Left colon (tissue), 2 donors: ENCODE measurements at places on chromosomes 2 and 18. TPM values are rescaled to one million over a fixed set of nuclear protein-coding genes. Genes with fewer than 3 reads are reported as not detected.
A peak's percentile ranks its signal among the peaks of the same experiment; 100 is the strongest.

Gene SMAD4
- 100 TPM for total RNA-seq

- DNase-seq, result no peak
These were observed 670.2 kb upstream of the ZEB2 start for GRCh38 chr2:145190031-145190703.

DNA sequence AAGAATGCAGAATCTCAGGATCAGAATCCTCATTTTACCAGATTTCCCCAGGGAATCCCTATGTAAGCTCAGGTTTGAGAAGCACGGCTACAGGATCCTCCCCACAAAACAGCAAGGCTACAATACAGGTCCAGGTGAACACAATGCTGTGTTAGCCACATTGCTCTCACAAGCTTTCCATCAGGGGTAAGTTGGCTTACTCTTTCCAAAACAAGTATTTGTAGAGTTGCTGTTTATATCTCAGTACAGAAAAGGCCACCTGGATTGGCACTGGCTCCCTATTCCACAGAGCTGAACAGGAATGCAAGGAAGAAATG lies 11.0 kb downstream of the SPRED2 start:
- no peak for DNase-seq

Gene TRABD2A
- 101 TPM for total RNA-seq

Gene ENOSF1
- 92.0 TPM for total RNA-seq

Gene MC4R
- not detected for total RNA-seq

Gene STARD6
- total RNA-seq, result not detected

GRCh38 chr2:58794103-58794502 lies 553.0 kb upstream of the FANCL start:
- no peak for DNase-seq

Gene CXCR1
- not detected for total RNA-seq

GRCh38 chr2:234446404-234447076 lies 50.3 kb downstream of the ARL4C start:
- DNase-seq, result peak; percentile 74

Gene CYS1
- total RNA-seq, result 1.6 TPM

GRCh38 chr2:121877366-121877765 lies 121.9 kb downstream of the TSN start:
- no peak for DNase-seq

DNA sequence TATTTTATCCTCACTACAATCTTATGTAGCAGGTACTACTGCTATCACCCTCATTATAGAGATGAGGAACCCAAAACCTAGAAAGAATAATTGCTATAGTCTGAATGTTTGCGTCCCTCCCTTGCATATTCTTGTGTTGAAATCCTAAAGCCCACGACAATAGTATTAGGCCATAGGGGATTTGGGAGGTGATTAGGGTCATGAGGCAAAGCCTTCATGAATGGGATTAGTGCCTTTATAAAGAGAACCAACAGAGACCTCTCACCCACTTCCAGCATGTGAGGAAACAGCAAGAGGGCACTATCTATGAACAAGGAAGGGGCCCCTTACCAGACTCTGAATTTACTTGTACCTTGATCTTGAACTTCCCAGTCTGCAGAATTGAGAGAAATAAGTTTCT lies 500.3 kb upstream of the FAM98A start:
- DNase-seq, result no peak

Gene EPHA4
- total RNA-seq, result 16.5 TPM

DNA sequence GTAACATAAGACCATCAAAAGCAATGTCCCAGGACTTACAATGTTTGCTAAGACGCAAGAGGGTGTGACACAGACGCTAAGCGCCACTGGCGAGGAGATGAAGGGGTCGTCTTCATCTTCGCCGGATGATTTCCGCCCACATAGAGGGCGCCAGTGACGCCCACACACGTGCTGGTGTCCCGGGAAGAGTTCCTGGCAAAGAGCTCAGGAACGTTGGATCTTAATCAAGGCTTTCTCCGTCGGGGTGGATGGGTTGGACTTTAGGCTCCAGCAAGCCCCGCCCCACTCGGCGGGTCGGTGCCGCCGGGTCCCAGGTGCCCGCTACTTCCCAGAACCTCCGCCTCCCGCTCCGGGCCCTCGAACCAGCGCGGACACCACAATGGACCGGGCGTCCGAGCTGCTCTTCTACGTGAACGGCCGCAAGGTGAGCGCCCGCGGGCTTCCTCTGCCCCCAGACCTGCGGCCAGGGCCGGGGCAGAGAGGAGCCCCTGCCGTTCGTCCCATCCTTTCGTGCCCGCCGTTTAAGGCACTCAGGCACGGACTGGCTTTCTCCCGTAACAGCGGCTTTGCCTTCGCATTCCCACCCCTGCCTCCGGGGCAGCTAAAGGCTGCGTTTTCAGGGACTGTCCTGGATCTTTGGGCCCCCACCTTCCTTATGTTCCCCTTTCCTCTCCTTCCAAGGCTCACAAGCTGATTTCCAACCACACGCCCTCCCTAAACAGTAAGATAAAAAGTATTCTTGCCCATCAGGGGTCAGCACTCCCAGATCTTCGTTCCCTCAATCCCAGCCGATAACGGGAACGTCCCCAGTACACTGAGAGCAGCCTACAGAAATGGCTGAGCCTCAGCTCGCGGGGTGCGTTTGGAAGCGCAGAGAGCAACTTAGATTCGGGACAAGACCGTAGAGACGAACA lies at the start of gene AOX1:
AOX1 (plus strand) TSS at position 285 of the 914 bp plus-strand sequence; CDS start at position 380, 95 bp downstream.
- DNase-seq, result peak; percentile 64

GRCh38 chr2:133346654-133347053 lies 221.6 kb downstream of the NCKAP5 start:
- DNase-seq, result no peak

Gene HOXD8
- total RNA-seq, result 9.8 TPM

- no peak for DNase-seq
These were observed 687.3 kb upstream of the FANCL start for GRCh38 chr2:58928391-58928790.

GRCh38 chr2:137964859-137965459 lies 686 bp downstream of the HNMT start:
- no peak for DNase-seq

Gene RAX
- not detected for total RNA-seq
